ENCODE measurements at places on chromosomes 7 and 10. TPM values are rescaled to one million over a fixed set of nuclear protein-coding genes. Genes with fewer than 3 reads are reported as not detected.

GRCh38 chr10:60148266-60148840, 241.3 kb downstream of the ANK3 start:
- no peak for DNase-seq

Gene PPIF
- 28.5 TPM for total RNA-seq

Gene MCM10
- 0.38 TPM for total RNA-seq

Gene SPDYE11
- not detected for total RNA-seq

GRCh38 chr7:34036051-34036920, 130.9 kb downstream of the BMPER start:
- no peak for DNase-seq

- no peak for DNase-seq
Measured at GRCh38 chr7:26898891-26899290, 34.5 kb upstream of the SKAP2 start.

- DNase-seq, result no peak
Measured at GRCh38 chr7:142595816-142596516, 153.3 kb upstream of the PRSS1 start.

Gene PPP1R17
- not detected for total RNA-seq

DNA sequence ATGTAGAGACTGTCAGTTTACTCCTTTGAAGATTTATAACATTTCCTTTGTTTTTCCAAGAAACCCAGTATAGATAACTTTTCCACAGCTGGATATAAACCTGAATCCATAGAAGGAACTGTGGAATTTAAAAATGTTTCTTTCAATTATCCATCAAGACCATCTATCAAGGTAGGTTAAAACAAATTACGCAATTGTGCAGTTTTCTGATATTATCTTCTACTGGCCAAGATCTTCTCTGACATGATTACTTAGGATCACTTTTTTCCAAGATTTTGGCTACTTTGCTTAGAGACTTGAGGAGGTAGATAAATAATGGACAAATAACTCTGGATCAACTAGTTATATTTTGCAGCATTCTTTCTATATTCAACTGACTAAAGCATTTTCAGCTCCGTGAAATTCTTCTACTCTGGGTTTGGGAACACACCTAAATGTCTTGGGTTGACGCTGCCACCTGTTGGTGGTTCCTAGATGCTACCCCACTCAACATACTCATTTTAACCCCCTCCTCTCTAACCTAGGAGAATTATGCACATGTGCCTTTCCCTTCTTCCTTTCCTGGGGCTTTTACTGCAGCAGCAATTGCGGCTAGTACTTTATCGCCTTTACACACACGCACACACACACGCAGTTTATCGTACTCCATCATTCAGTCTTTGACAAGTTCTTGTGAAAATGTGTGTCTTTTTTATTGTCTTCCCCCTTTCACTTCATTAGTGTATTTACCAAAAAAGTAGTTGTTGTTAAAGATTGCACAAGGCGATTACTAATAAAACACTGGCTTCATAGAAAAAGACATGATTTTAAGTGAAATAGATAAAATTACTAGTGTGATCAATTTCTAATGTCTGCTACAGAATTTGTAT, 32.7 kb downstream of the ABCB5 start:
- no peak for DNase-seq

DNA sequence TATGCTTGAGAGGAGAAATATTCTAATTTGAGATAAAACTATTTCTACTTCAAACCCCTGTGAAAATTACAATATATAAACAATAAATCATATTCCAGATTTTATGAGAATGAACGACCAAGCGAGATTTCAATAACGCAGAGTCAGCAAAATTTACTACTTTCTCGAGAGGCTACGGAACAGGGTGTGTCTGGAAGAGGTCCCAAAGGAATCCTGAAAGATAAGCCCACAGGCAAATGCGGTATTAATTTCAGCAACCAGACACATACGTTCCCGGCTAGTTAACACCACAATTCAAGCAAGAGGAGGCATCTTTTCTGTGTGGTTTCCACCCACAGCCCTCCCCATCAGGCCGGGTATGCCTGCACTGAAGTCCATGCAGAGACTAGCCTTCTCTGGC, 26.4 kb downstream of the BEND7 start:
- DNase-seq, result no peak

- no peak for DNase-seq
Measured at GRCh38 chr7:43302211-43302711, 189.8 kb downstream of the HECW1 start.
